Osteocyte (in vitro differentiated cells): ENCODE measurements at places on chromosomes 2 and 18. TPM values are rescaled to one million over a fixed set of nuclear protein-coding genes. Genes with fewer than 3 reads are reported as not detected.

Gene CBLN2
- not detected in 2 replicates for total RNA-seq

Gene MRPL53
- 61.5 and 67.5 TPM in 2 replicates for total RNA-seq

Gene CAVIN2
- 5.3 and 6.6 TPM in 2 replicates for total RNA-seq

DNA sequence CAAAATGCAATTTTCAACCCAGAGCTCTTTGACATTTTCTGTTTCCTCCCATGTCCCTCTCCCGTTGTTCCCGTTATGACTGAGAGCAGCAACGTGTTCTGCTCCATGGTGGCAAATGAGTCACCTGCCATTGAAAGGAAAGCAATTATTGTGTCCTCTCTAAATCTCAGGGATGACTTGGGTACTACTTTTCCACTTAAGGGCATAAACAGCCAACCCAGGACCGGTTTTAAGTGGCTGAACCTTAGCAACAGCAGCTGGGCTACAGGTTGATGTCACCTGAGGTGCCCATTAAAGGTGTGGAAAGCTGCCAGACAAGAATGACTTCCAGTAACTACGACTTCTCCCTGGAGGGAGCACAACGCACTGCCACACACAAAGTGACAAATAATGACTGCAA lies 236.8 kb downstream of the NCKAP5 start:
- DNase-seq: no peak

GRCh38 chr2:18479947-18480369 lies 80.5 kb downstream of the RDH14 start:
- DNase-seq: no peak
